ENCODE measurements at places on chromosomes 1 and 21. TPM values are rescaled to one million over a fixed set of nuclear protein-coding genes. Genes with fewer than 3 reads are reported as not detected.

Gene EPHB2
- 0.09 TPM for total RNA-seq

Gene DMBX1
- not detected for total RNA-seq

Gene HSD3B2
- not detected for total RNA-seq

Gene UMODL1
- 0.05 TPM for total RNA-seq

Gene MKNK1
- 70.6 TPM for total RNA-seq

- H3K4me1 ChIP-seq = no peaks in the 10 kb centered on the region
- no peaks in the 10 kb centered on the region for H3K36me3 ChIP-seq
- no peak overlapping the region for H3K4me3 ChIP-seq
These were observed 21.0 kb downstream of the IFNGR2 start for GRCh38 chr21:33424214-33424613.

- H3K27me3 ChIP-seq = no peaks in the 10 kb centered on the region
- no peak overlapping the region for H3K4me3 ChIP-seq
- no peak for DNase-seq
- peaks cover 17% of the 10 kb centered on the region for H3K4me1 ChIP-seq
- H3K27ac ChIP-seq = no peak overlapping the region
These were observed 48.7 kb upstream of the GLIS1 start for GRCh38 chr1:53787655-53788054.

DNA sequence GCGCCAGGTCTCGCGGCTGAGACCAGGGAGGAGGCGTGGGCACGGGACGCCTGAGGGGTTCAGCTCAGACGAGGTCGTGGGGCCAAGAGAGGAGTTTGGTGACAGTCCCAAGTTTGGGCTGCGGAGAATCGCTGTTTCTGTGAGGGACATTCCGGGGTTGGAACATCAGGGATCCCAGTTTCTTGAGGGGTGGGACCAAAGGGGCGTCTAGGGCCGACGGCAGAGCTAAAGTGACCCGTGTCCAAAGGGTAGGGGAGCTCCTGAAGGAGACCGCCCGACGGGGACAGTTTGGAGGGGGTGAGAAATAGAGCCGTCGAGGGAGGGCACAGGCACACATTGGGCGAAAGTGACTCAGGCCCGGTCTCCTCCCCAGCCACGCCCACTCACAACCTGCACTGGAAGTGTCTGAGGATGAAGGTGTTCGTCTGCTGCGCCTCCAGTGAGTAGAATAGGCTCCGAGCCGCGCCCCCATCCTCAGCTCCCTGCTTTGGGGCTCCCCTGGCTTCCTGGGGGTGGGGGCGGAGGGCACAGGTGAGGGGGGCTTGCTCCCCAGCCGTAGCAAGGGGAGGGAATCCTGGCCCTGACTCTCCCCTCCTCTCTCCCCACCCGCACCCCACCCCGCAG, 7.0 kb downstream of the EFNA3 start:
- H3K27me3 ChIP-seq = peaks cover 32% of the 10 kb centered on the region
- peak overlapping the region; percentile 94 for H3K27ac ChIP-seq
- H3K36me3 ChIP-seq = no peaks in the 10 kb centered on the region
- peaks cover 31% of the 10 kb centered on the region for H3K4me1 ChIP-seq
- H3K4me3 ChIP-seq = peak overlapping the region; percentile 92
- peak; percentile 85 for DNase-seq

GRCh38 chr1:178945763-178946266, 74.9 kb upstream of the ANGPTL1 start:
- peaks cover 9% of the 10 kb centered on the region for H3K4me1 ChIP-seq
- no peaks in the 10 kb centered on the region for H3K36me3 ChIP-seq
- H3K27me3 ChIP-seq = peaks cover 9% of the 10 kb centered on the region
- no peak for DNase-seq
- no peak overlapping the region for H3K27ac ChIP-seq
- H3K4me3 ChIP-seq = no peak overlapping the region

DNA sequence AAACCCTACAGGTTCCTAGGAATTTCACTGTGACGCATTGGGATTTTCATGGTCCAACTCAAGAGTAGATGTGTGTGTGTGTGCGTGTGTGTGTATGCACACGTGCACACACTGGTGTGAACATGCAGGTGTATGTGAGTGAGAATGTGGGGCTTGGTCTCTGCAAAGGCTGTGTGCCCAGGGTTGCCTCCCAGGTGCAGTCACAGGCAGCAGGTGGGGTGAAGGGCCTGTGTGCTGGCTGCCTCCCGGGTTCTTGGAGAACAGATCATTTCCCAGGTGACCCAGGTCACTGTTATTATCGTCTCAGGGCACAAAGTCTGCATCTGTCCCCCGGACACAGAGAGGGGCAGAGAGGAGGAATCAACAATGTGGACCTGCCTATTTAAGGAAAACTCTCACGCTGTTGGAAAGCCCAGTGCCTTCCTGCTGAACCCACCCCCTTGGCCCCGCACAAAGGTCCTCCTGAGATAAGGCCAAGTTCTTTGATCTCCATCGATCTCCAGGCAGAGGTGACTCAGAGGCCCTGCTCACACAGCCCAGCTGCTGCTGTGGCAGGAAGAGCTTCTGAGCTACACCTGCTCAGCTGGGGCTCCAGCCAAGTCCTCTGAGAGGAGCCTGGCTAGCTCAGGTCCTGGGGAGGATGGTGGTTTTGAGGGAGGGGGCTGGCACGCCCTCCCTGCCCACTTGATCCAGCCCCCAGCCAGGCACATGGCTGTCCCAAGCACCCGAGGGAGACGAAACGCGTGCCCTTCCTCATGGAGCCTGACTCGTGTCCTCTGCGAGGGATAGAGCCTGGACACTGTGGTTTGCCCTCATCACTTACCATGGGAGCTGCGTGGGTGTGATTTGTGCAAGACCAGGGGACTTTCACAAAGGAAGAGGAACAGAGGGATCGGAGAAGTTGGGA, 134.0 kb upstream of the ARHGEF16 start:
- H3K4me3 ChIP-seq = no peak overlapping the region
- no peaks in the 10 kb centered on the region for H3K27me3 ChIP-seq
- no peak overlapping the region for H3K27ac ChIP-seq
- peaks cover 8% of the 10 kb centered on the region for H3K4me1 ChIP-seq
- H3K36me3 ChIP-seq = no peaks in the 10 kb centered on the region

DNA sequence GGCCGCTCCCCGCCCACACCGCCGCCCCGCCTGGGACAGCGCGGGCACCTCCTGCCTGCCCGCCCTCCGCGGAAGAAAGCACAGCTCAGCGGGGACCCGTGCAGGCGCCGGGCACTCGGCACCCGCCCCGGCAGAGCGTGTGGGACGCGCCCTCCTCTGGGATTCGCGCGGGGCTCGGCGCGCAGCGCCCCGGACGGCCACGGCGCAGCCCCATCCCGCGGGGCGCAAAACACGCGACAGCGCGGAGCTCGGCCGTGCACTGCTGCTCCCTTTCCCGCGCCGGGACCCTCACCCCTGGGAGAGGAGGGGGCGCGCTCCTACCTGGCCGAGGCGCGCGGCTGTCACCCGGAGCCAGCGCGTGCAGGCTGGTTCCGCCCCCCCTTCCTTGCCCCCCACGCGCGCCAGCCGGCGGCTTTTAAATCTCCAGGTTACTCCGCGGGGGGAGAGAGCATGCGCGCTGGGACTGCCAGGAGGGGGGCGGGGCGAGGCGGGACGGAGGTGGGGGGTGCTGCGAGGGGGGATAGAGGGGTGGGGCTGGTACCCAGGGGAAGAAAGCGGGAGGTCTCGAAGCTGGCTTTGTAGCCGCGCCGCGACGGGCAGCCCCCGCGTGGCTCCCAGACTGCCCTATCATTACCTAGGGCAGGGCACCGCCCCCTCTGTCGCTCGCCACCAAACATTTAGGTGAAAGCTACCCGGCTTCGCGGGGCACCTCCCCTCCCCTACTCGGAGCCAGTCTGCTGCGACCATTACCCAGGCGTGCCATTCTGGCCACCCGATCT, at the start of gene SLC45A3:
Gene SLC45A3, minus strand, starts transcription at position 437 of the 779 bp plus-strand sequence. CDS start 15,853 bp downstream, outside the sequence.
- H3K27ac ChIP-seq = no peak within 1 kb of the TSS

DNA sequence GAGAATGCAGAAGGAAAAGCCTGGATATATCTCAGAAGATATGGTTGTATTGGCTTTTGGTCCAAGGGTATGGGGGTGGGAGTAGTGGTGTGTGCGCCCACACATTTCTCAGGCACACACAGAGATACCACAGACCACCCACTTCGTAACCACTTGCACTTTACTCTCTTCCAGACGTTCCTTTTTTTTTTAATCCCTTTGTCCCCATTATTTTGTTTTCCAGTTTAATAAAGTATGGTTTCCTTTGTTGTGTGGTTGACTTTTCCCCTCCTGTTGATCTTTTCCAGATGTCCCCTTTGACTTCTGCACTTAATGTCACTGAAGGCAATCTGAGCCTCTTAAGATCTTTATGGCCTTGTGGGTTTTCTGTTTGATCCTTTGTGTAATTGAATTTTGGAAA, 10.5 kb upstream of the TARS2 start:
- peaks cover 12% of the 10 kb centered on the region for H3K36me3 ChIP-seq
- H3K27ac ChIP-seq = no peak overlapping the region

GRCh38 chr21:39321424-39321823, 8.0 kb upstream of the BRWD1 start:
- H3K4me1 ChIP-seq = peaks cover 7% of the 10 kb centered on the region
- no peak overlapping the region for H3K27ac ChIP-seq
- no peaks in the 10 kb centered on the region for H3K36me3 ChIP-seq
- no peak for DNase-seq
- peaks cover 2% of the 10 kb centered on the region for H3K27me3 ChIP-seq

- H3K27ac ChIP-seq = no peak overlapping the region
- no peaks in the 10 kb centered on the region for H3K36me3 ChIP-seq
- no peak overlapping the region for H3K4me3 ChIP-seq
- no peak for DNase-seq
- H3K27me3 ChIP-seq = peaks cover 29% of the 10 kb centered on the region
These were observed 32.4 kb downstream of the STYXL2 start for GRCh38 chr1:167126317-167126716.

DNA sequence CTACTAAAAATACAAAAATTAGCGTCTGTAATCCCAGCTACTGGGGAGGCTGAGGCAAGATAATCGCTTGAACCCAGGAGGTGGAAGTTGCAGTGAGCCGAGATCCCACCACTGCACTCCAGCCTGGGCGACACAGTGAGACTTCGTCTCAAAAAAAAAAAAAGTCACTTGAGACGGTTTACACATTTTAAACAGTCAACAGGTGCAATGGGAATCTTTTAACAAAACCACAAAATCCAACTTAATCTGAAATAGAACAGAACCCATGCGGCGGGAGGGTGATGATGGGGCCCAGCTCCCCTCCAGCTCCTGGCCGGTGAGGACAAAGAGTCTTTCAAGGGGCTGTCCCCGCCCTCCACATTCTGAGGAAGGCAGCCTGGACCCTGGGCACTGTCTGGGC, 48.3 kb downstream of the TP73 start:
- DNase-seq = no peak
- H3K4me1 ChIP-seq = no peaks in the 10 kb centered on the region
- peaks cover 2% of the 10 kb centered on the region for H3K27me3 ChIP-seq
- H3K4me3 ChIP-seq = no peak overlapping the region
- H3K36me3 ChIP-seq = no peaks in the 10 kb centered on the region
- no peak overlapping the region for H3K27ac ChIP-seq

DNA sequence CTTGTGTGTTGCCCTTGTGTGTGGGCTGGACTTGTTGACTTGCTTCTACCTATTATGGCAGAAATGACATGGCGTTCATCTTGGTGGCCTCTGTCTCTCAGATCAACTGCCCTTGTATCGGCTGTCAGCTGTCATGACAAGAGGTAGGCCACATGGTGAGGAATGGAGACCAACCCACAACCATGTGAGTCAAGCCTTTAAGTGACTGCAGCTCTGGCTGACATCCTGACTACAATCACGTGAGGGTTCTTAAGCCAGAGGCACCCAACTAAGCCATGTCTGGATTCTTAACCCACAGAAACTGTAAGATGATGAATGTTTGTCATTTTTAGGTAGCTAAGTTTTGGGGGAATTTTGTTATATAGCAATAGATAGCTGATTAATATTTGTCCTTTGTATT, 82.1 kb downstream of the KCND3 start:
- no peaks in the 10 kb centered on the region for H3K36me3 ChIP-seq
- H3K27me3 ChIP-seq = peaks cover 28% of the 10 kb centered on the region
- no peak overlapping the region for H3K27ac ChIP-seq
- DNase-seq = no peak
- H3K4me3 ChIP-seq = no peak overlapping the region
- H3K4me1 ChIP-seq = peaks cover 22% of the 10 kb centered on the region

DNA sequence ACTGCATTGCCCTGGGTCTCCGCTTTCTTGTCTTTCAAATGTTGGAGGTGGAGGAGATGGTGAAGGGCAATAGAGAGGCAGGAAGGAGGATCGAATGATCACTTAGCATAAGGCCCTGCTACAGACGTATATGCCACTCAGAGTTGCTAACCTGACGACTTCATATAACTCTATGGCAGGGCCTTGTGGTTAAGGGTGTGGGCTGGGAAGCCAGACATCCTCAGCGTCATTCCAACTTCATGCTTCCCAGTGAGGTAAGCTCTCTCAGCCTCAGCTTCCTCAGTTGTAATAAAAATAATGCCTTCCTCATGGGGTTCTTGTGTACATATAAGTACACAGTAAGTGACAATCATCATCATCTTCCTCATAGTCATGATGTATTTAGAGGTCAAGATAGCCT, 54.6 kb downstream of the CASQ2 start:
- H3K36me3 ChIP-seq = no peaks in the 10 kb centered on the region
- no peak for DNase-seq
- H3K4me3 ChIP-seq = no peak overlapping the region
- H3K4me1 ChIP-seq = no peaks in the 10 kb centered on the region
- H3K27ac ChIP-seq = no peak overlapping the region

GRCh38 chr1:182974506-182975191, 21.7 kb upstream of the SHCBP1L start:
- no peaks in the 10 kb centered on the region for H3K36me3 ChIP-seq
- H3K4me1 ChIP-seq = no peaks in the 10 kb centered on the region
- DNase-seq = no peak
- no peak overlapping the region for H3K27ac ChIP-seq

- DNase-seq = no peak
- no peaks in the 10 kb centered on the region for H3K27me3 ChIP-seq
- no peak overlapping the region for H3K4me3 ChIP-seq
- H3K36me3 ChIP-seq = no peaks in the 10 kb centered on the region
- no peaks in the 10 kb centered on the region for H3K4me1 ChIP-seq
- H3K27ac ChIP-seq = no peak overlapping the region
These were observed 432.0 kb upstream of the BEND5 start for GRCh38 chr1:49208712-49209111.

GRCh38 chr1:180636138-180636537, 4.3 kb downstream of the XPR1 start:
- peaks cover 2% of the 10 kb centered on the region for H3K36me3 ChIP-seq
- H3K4me1 ChIP-seq = peaks cover 7% of the 10 kb centered on the region
- H3K27ac ChIP-seq = no peak overlapping the region
- no peak overlapping the region for H3K4me3 ChIP-seq

- no peak for DNase-seq
- peaks cover 19% of the 10 kb centered on the region for H3K36me3 ChIP-seq
- H3K4me3 ChIP-seq = no peak overlapping the region
- no peak overlapping the region for H3K27ac ChIP-seq
- no peaks in the 10 kb centered on the region for H3K27me3 ChIP-seq
These were observed 16.0 kb downstream of the IQGAP3 start for GRCh38 chr1:156556354-156556753.

GRCh38 chr1:173823781-173824314, 625 bp upstream of the DARS2 start:
- no peaks in the 10 kb centered on the region for H3K27me3 ChIP-seq
- DNase-seq = peak; percentile 41
- H3K4me1 ChIP-seq = peaks cover 60% of the 10 kb centered on the region

Data from activated CD8-positive, alpha-beta memory T cell treated with anti-CD3 and anti-CD28 coated beads, Interleukin-2, amount 10 ng/mL, durations not matched to agents 7 days and 5 days (primary cell).